Fibroblast of skin of scalp (primary cell): ENCODE measurements at places on chromosomes 1 and 21.
A peak's percentile ranks its signal among the peaks of the same experiment; 100 is the strongest.

- no peak for DNase-seq
These were observed 15.2 kb upstream of the PDIK1L start for GRCh38 chr1:26096471-26096870.

- no peak for DNase-seq
These were observed 19.9 kb upstream of the DISC1 start for GRCh38 chr1:231606712-231607111.

GRCh38 chr1:113534875-113535274 is 144.6 kb downstream of the MAGI3 start:
- peak; percentile 69 for DNase-seq

GRCh38 chr1:233614173-233614742 is 352 bp downstream of the KCNK1 start:
- DNase-seq, result peak; percentile 23

- DNase-seq, result no peak
These were observed 9.8 kb upstream of the MYSM1 start for GRCh38 chr1:58709540-58710175.

GRCh38 chr1:77858725-77859124 is 29.7 kb upstream of the NEXN start:
- no peak for DNase-seq

DNA sequence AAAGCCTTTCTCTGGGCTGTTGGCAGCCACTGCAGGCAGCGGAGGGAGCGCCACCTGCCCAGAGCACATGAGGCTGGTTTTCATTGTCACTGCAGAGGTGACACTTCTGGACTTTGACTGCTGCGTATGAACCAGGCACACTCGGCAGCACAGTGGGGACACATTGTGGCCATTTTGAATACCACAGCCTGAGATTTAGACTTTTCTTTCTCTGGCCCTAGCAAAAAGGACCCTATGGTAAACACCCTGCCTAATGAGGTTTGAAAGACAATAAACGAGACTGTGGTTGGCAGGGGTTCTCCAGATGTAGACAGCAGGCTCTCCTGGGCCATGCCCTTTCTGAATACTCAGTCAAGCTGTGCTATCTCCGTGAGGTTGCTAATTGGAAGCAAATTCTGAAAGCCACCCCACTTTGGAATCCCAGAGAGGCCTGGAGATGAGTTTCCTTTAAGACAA is 12.0 kb upstream of the KCNE2 start:
- peak; percentile 59 for DNase-seq

DNA sequence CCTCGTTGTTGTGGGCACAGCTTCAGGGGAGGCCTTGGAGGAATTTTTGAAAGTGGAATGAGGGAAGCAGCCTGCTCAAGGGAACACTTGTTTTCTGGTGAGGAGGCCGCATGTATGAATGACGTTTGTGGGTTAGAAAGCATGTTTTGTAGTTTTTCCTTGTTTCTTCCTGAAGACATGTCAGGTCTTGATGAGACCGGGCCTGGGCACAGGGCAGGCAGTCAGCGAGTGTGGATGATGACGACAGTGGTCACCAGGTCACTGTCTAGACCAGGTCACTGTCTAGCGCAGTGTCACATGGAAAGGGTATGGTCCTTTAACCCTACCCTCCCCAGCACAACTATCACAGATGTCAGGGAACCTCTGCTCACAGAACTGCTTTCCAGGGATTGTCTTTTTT is 7.3 kb downstream of the PSEN2 start:
- no peak for DNase-seq

DNA sequence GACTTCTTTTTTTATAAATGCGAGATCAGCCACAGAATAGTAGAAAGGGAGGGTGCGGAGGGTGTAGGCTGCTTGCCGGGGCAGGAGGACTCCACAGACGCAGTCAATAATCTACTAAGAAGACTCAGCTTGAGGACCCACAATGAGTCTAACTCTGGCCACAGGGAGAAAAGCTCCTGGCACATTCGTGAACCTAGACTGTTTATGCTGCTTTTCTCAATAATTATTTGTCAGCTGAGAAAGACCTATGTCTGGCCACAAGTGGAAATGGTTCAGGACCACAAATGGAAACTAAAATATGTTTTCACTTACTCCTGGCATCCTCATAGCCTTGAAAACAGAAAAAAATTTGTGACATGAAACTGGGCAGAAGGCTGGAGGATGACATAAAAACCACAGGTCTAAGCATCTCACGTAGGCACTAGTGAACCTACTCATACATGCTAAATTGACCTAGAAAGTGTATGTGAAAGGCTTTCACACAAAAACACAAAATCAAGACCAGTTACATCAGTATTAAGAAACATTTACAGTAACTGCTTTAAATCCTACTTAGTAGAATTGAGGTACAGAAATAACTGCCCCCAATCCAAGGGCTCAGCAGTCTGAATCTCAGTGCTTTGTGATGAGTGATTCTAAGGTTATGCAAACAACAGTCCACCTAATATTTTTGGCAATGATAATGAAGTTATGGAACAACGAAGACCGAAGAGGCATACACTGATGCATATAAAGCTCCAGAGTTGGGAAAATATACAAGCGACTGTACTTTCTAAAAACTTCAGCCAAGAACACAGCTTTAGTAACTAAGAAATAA is 159.5 kb downstream of the SLC45A1 start:
- peak; percentile 79 for DNase-seq

DNA sequence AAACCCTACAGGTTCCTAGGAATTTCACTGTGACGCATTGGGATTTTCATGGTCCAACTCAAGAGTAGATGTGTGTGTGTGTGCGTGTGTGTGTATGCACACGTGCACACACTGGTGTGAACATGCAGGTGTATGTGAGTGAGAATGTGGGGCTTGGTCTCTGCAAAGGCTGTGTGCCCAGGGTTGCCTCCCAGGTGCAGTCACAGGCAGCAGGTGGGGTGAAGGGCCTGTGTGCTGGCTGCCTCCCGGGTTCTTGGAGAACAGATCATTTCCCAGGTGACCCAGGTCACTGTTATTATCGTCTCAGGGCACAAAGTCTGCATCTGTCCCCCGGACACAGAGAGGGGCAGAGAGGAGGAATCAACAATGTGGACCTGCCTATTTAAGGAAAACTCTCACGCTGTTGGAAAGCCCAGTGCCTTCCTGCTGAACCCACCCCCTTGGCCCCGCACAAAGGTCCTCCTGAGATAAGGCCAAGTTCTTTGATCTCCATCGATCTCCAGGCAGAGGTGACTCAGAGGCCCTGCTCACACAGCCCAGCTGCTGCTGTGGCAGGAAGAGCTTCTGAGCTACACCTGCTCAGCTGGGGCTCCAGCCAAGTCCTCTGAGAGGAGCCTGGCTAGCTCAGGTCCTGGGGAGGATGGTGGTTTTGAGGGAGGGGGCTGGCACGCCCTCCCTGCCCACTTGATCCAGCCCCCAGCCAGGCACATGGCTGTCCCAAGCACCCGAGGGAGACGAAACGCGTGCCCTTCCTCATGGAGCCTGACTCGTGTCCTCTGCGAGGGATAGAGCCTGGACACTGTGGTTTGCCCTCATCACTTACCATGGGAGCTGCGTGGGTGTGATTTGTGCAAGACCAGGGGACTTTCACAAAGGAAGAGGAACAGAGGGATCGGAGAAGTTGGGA is 134.0 kb upstream of the ARHGEF16 start:
- DNase-seq, result no peak

DNA sequence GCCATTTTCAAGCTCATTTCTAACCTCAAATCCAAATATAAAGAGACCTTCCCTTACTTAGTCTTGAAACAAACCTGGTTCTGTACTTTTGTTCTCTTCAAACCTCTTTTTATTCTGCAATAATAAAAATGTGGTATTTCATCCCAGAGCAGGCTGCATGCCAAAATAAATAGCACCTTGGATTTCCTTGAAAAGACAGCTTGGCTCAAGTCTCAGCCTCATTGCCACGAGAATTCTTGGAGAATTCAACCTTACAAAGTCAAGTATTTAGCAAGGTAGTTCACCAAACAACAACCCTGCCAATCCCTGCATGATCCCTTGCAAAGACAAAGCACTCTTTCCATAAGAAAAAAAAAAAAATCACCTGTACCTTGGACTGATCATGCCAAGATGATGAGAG is 33.8 kb downstream of the KANK4 start:
- no peak for DNase-seq

DNA sequence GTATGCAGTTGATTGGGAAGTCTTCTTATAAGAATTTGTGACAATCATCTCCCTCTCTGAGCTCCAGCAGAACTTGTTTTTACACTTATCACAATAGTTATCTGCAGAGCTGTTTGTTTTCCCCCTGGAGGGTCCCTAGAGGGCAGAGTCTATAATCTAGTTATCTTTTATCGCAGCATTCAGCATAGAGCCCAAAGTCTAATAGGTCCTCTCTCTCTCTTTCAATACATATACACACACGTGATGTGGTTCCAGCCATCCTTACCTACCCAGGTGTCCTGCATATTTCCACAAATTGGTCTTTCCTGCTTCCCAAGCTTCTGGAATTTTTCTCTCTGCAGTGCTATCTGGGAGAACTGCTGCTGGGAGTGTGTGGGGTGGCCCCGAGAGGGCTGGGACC is 229.6 kb upstream of the KIAA0040 start:
- no peak for DNase-seq

DNA sequence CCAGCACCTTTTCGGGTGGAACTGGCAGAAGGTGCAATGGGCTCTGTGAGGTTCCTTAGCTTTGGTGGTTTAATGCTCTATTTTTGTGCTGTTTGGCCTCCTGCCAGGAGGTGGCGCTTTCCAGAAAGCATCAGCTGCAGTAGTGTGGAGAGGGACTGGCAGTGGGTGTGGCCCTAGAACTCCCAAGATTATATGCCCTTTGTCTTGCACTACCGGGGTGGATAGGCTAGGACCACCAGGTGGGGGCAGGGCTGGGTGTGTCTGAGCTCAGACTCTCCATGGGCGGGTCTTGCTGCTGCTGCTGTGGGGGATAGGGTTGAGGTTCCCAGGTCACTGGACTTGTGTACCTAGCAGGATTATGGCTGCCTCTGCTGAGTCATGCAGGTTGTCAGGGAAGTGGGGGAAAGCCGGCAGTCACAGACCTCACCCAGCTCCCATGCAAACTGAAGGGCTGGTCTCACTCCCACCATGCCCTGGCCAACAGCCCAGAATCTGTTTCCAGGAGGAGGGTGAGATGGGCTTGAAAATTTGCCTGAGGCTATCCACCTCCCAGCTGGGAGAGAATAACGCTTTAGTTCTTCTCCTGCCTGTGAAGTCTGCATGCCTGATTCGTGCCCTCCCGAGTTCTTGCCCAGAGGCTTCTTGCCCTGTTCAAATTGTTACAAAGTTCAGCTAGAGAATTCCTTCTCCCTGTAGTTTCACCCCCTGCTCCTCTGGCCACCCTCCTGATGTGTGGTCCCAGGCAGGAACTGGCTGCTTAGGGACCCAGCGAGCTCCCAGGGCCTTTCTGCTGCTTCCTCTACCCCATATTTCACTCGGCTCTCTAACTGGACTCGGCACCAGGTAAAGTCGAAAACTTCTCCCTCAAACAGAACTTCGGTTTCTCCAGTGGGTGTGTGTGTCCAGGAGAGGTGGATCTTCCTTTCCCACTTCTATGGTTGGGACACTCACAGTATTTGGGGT is 76.5 kb upstream of the BTG3 start:
- no peak for DNase-seq

GRCh38 chr21:42790520-42791065 is 88.7 kb downstream of the WDR4 start:
- no peak for DNase-seq

- no peak for DNase-seq
These were observed 100.6 kb downstream of the CRYAA start for GRCh38 chr21:43269440-43269839.

- no peak for DNase-seq
These were observed 11.0 kb downstream of the CAMK2N1 start for GRCh38 chr1:20474996-20475395.

DNA sequence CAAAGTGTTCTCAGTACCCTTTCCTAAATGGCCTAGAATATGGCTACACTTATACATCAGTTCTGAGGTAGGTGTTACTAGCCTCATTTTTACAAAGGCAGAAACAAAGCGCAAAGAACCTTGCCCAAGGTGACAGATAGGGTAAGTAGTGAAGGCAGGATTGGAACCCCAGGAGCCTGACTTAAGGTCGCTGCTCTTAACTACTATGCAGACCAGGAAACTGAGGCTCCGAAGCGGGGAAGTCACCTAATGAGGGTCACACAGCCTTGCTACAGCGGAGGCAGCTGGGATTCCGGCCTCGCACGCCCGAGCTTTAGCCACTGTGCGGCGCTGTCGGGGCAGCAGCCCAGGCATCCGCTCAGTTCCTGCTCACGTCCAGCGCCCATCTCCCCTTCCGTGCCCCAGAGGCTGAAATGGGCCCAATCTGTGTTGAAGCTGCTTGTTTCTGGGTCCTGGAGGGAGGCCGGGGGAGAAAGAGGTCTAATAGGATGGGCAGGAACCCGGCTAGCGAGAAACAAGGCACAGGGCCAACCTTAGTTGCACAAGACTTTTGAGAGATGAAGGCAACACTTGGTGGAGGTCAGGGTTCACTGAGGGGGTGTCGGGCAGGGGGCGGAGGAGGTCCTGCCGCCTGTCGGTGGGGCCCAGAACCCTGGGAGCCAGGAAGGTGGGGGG is 1.4 kb upstream of the FOXD2 start:
- DNase-seq, result peak; percentile 70

DNA sequence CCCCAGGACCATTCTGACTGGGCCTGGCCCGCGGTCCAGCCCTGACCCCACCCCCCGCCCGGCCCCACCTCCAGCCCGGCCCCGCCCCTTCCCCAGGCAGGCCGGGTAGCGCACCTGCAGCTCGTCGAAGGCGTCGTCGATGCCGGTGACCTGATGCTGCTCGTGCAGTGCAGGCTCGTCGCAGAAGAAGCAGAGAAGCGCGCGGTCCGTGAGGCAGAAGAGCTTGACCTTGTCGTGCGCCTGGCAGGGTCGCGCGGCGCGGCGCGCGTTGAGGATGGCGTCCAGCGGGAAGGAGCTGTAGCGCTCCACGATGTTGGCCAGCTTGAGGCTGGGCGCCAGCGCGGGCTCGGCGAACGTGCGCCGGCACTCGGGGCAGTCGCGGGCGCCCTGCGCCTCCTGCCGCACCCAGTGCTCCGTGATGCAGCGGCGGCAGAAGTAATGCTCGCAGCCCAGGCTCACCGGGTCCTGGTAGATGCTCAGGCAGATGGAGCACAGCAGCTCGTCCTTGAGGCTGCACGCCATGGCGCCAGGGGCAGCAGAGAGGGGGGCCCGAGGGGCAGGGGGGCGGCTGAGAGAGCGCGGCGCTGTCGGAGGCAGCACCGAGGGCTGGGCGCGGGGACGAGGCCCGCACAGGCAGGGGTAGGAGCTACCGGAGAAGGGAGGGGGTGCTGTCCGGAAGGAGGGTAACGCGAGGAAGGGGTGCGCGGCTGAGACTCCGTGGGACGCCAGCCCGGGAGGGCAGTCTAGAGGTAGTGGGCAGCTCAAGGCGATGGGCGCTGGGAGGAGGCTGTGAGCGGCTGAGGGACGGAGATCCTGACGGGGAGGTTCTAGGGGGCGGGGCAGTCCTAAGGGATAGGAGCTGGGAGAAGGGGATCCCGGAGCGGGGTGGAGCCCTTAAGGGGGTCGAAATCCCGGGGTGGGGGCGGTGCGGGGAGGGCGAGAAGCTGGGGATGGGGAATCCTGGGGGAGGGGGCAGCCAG is 642 bp downstream of the TRIM62 start:
- DNase-seq, result peak; percentile 38

DNA sequence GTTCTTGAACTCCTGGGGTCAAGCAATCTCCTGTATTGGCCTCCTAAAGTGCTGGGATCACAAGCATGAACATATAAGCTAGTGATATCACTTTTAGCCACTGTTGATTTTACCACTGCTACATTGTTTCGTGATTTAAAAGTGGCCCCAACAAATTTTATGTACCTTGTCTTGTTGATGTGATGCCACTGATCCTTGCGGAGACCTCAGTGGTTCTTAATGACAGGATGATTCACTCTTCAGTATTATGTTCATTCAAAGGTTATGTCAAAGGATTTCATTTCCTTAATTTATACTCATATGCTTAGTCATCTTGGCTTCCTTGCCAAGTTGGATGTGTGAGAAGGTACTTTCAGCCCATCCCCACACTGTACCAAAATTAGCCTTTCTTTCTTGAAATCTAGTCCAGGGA is 12.1 kb downstream of the PRKACB start:
- DNase-seq, result peak; percentile 75
